MCF 10A (cell line): ENCODE measurements at places on chromosomes 16 and 17.

DNA sequence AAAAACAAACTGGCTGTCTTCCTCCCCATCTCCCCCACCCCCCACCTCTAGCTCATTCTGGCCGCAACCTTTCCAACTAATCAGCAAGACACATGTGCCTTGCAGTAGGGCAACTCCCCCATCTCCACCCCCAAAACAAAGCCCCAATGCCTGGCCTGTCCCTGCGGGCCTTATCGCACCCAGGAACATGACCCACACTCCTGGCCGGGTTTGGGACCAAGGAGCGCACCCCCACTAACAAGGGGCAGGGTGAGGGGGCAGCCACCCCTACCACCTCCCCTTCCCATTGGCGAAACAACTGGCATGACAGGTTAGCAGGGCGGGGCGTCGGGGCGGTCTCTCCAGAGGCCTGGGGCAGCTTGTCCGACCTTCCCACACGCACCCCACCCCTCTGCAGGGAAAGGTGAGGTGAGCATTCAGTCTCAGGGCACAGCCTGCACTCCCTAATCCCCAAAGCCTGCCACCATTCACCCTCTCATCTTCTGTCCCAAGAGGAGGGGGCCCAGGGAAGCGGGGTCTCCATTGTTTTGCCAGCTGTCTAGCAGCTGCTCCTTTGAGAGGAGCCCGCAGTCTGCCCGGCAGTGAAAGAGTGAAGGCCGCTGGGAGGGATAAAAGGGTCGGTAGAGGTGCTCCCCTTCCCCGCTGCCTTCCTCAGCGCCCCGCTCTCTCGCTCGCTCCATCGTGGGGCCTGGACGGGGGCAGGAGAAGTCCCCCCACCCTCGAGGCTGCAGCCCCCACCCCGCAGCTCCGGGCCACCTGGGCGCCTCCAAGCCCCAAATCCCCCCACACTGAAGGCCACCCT lies 765 bp downstream of the MYO18A start:
- peak; percentile 87 for DNase-seq

DNA sequence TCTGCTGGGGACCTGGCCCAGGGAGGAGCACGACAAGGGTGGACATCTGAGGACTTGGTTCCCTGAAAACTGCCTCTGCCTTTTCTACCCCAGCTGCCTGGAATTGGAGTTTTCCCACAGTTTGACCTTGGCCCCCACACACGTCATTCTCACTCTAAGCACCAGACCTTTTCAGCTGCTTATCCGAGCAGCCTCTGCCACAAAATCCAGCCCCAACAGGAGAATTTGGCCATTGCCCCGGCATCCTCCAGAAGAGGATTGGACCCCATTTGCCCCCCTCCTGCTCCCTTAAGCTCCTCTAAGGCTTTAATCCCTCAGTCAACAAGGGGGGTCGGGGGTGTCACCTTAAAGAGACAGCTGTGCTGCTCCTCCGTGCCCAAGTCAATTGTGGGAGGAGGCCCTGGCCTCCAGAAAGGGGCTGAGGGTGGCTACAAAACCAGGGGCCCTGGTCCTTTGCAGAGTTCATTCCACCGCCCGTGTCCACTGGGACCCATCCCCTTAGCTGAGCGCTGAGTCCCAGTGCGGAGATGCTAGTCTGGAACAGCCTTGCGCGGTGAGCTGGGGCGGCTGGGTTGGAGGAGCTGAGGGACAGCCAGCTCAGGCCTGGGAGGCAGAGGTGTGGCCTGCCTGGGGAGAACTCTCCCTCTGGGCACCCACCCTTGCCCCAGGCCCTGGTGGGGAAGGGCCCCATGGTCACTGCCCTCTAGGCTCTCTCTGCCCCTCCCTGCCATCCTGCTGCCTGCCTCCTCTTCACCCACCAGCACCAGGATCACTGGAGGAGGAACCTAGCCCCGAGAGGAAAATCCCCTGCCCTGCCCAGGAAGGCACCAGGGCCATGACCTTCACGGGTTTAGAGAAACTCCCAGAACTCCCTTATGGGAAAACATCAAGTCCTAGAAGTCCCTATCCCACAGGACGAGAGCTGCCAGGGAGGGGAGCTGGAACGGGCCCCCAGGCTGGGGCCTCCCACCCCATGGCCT lies 18.8 kb downstream of the TTYH2 start:
- no peak for DNase-seq

DNA sequence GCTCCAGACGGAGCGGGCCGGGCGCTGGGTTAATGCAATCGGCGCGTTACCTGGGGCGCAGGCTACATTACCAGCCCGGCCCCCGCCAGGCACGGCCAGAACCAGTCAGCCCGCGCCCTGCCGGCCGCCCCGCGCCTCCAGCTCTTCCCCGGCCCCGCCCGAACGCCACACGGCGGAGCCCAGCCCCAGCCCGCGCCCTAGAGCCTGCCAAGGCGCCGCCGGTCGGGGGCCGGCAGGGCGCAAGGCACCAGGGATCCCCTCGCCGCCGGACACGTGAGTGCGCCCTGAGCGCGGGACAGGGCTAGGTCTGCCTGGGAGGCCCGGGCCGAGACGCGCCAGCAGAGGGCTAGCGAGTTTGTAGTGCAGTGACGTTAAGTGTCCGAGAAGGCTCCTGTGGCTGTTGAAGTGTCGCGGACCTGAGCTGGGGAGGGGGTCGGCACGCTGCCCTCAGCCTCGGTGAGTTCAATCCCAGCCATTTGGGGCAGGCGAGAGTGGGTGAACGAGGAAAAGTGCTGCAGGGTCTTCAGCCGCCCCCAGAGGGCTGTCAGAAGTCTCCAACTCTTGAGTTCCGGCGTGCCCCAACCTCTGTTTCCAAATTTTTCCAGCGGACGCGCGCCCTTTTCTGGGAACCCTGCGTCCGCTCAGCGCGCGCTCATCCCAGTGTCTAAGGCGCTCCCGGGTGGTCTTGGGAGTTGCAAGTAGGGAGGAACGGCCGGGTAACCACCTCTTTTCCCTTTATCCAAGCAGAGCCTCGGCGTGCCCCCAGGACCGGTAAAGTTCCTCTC lies at the start of gene SLC6A2:
SLC6A2 (plus strand) TSS at position 92 of the 785 bp plus-strand sequence. CDS start 707 bp downstream, outside the sequence.
- no peak for DNase-seq

GRCh38 chr16:50093607-50094539 lies 28.1 kb downstream of the HEATR3 start:
- no peak for DNase-seq

DNA sequence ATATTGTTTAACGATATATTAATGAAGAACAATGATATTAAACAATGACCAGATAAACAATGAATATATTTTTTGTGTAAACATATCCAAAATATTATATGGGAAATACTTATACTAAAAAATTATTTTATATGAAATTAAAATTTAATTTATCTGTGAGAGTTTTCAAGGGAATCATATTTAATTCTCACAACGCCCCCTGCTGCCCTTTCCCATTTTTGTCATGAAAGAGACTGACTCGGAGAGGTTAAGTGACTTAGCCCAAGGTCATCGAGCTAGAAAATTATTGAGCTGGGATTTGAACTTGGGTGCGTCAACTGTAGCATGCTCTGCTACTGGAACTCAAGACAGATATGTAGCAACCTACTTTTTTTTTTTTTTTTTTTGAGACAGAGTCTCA lies 7.2 kb upstream of the MYCBPAP start:
- peak; percentile 59 for DNase-seq

GRCh38 chr16:72502594-72503005 lies 330.6 kb upstream of the PMFBP1 start:
- no peak for DNase-seq
